ENCODE measurements at places on chromosomes 4 and X.

DNA sequence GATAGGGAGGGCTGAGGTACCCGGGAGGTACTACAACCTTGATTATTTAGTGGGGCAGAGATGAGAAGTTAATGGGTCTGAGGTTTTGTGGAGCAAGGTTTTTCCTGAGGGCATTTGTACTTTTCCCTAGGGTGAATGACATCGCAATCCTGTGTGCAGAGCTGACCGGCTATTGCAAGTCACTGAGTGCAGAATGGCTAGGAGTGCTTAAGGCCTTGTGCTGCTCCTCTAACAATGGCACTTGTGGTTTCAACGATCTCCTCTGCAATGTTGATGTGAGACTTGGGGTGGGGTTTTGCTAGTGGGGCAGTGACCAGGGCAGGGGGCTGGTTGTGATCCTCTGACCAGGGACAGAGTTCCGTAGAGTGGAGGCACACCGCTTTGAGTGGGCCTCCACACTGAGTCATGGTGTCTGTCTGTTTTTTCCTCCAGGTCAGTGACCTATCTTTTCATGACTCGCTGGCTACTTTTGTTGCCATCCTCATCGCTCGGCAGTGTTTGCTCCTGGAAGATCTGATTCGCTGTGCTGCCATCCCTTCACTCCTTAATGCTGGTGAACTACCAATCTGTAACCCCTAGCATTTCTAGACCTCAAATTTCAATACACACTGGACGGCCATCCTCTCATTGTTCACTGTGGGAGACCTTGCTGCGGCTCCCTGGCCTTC, 9.9 kb downstream of the MED12 start:
- no peak for DNase-seq

DNA sequence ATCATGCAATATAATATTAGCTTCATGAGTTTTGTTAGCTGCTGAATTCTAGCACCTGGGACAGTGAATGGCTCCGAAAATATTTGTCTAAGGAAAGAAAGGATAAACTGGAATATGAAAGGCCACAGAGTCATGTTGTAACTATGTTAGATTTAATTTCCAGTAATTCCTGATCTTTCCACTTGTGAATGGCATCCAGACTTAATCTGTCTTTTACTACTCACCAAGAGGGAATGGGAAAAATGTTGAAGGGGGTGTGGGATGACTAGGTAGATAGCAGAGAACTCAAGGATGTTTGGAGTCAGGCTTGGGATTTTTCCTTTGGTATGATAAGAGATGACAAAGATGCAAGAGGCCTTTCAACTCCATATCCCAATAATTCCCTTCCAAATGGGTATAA, 9.4 kb downstream of the ADH6 start:
- DNase-seq = no peak

DNA sequence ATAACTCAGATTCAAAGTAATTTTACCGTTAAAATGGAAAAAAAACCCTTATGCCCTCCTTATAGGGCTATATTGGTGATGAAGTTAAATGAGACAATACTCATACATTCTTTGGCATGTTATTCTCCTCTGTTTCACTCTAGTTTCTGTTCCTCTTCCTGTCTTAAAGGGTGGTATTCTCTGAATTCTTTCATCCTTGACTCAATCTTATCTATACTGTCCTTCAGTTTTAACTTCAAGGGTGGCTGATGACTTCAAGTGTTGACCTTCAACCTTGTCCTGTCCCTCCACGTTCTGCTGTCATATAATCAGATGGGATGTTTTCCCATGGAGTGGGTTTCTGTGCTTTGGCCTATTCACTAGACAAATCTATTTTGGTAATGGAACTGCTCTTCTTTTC, 44.0 kb downstream of the ZNF518B start:
- DNase-seq = no peak

GRCh38 chr4:28702571-28702970, 1841.9 kb downstream of the STIM2 start:
- DNase-seq = no peak

DNA sequence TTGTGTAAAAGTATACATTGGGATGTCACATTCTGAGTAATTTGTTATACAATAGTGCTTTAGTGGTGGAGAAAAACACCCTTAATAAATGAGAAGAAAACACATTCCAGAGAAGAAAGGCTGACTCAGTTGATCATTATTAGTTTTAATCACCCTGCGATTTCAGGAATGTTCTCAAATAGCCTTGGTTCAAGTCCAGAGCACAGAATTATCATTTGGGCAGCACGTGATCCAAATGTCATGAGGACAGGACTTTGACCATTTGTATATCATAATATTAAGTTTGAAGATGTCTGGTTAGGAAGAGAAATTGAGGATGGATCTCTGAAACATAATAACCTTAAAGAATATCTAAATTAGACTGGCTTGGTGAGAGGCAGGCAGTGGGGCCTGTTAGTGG, 1434.3 kb upstream of the TENM3 start:
- no peak for DNase-seq

DNA sequence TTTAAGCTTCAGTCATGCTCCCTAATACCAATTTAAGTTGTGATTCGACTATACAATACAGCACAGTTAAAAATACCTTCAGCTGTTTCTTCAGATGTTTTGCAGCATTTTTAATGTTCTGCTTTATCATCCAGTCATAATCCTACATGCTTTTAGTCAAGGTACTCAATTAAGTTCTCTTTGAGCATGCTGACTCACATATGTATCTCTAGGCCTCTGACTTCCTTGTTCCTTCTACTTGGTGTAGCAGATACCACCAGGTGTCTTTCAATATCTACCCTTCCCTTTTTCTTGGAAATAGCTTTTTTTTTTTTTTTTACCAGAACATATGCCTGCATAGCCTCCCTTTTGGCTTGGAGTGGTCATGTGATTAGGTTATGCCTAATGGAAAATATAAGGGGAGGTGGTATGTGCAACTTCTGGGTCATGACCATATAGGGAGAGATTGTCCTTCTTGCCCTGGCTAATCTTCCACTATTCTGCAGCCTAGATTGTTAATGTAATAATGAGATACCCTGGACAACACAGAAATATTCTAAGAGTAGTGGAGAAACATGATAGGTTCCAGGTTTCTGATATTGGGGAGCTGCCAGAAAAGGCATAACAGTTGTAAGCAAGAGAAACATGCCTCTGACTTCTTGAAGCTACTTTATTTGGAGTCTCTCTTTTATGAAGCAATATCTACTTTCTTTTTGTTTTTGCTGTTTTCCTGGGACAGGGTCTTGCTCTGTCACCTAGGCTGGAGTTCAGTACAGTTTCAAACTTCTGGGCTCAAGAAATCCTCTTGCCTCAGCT, 737.2 kb upstream of the SLIT2 start:
- DNase-seq = no peak

DNA sequence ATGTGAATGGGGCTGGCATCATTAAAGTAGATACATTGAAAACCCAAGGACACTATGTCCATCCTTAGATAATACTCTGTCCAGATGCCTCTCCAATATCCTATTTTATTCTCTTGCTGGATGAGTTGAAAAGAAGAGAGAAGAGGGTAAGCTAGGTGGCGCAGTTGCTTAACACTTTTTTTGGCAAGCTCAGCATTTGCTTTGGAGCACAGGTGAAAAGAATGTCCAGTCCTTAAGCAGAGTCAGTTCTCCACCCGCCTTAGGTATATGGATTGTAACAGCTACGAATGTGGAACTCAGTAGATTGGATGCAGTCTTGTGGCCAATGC, 208.4 kb downstream of the NWD2 start:
- DNase-seq = peak; percentile 41

DNA sequence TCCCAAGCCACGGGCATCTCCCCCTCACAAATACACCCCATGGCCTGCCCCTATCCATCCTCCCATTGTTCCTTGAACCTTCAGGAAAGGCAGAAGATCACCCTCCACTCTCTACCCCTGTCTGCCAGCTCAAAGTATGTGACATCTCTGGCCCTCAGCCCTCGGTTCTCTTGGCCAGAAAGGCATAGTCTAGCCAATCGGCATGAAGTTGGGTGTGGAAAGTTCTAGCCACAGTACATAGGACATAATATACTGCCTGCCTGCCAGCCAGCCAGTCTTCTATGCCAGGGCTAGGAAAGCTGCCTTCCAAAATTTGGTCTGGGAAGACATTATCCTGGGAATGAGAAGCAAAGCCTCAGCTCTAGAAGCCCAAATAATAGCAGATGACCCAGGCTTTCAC, 3.2 kb upstream of the PLP1 start:
- no peak for DNase-seq

GRCh38 chr4:52372747-52373146, 286.4 kb downstream of the USP46 start:
- no peak for DNase-seq

- no peak for DNase-seq
These were observed 366.6 kb upstream of the CLNK start for GRCh38 chr4:11051181-11051580.

- DNase-seq = no peak
These were observed 13.2 kb downstream of the C4orf54 start for GRCh38 chr4:99644453-99644852.

- DNase-seq = no peak
These were observed 15.3 kb downstream of the TENM3 start for GRCh38 chr4:182258441-182259000.

DNA sequence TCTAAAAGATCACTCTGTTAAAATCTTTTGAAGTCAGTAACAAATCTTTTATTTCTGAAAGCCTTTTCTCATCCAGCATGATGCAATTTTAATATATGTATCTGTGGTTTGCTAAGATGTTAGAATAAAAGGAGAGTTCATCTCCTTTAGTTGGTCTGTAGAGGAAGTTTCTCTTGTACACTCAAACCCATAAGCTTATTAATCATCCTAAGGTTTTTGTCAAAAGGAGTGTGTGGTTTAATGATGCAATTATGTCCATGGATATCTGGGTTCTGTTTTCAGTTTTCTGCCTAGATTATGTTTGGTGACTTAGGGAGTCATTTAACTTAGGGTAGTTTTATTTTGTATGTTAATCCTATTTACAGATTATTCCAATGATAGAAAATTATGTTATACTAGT, 52.1 kb upstream of the NDST4 start:
- DNase-seq = no peak

GRCh38 chr4:5566526-5566925, 141.8 kb downstream of the EVC2 start:
- no peak for DNase-seq

GRCh38 chr4:119093042-119093827, 42.4 kb upstream of the MYOZ2 start:
- DNase-seq = no peak

DNA sequence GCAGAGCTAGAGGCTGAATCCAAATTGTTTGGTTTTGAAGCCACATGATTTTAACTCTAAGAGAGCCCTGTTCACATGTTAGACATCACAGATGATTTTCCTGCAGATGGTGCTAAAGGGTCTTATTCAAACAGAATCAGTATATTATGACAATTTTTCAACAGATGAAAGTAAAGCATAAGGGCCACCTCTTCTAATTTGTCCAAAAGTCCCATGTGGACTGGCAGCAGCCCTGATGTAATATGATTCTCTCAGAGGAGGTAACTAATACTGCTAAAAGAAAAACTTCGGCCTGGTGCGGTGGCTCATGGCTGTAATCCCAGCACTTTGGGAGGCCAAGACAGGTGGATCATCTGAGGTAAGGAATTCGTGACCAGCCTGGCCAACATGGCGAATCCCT, 26.0 kb upstream of the SETD7 start:
- DNase-seq = no peak

GRCh38 chr4:31045151-31045550, 325.0 kb downstream of the PCDH7 start:
- DNase-seq = no peak

- DNase-seq = no peak
These were observed 35.0 kb upstream of the RASGEF1B start for GRCh38 chr4:81506731-81507130.

DNA sequence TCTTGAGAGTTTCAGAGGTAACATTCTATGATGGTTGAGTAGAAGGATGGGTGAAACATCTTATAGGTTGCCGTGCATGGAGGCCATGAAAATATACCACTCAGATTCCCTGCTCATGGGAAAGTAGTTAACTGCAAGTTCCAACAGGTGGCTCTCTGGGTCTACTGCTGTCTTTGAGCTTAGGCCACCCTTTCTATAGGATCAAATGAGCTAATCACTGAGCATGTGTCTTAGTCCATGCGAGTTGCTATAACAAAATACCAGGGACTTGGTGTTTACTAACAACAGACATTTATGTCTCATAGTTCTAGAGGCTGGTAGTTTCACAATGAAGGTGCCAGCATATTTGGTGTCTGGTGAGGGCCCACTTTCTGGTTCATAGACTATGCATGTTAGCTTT, 144.8 kb upstream of the UNC5C start:
- DNase-seq = no peak

GRCh38 chr4:80005863-80006262, 67.2 kb downstream of the ANTXR2 start:
- no peak for DNase-seq

- DNase-seq = no peak
These were observed 297.3 kb downstream of the GUCY2F start for GRCh38 chrX:109184506-109185139.

GRCh38 chrX:14173873-14174272, 144.2 kb upstream of the GEMIN8 start:
- DNase-seq = no peak

- DNase-seq = peak; percentile 2
These were observed 377 bp downstream of the TIMM17B start for GRCh38 chrX:48897157-48897624.

DNA sequence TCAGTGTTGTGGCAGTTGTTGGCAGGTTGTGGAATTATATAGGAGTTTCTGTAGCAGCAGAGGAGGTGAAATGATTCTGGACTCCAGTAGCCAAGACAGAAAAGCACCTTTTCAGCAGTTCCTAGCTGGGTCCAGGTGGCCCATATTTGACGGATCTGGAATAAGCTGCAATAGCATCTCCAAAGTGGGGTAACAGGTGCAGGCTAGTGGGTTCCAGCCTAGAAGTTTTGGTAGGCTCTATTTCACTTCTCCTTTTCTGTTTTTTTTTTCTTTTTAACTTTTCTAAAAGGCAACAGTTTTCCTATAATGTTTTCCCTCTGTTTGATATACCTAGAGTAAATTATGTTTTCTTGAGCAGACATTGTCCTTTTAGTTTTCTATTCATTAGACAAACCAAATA, 392.5 kb downstream of the C4orf33 start:
- no peak for DNase-seq

DNA sequence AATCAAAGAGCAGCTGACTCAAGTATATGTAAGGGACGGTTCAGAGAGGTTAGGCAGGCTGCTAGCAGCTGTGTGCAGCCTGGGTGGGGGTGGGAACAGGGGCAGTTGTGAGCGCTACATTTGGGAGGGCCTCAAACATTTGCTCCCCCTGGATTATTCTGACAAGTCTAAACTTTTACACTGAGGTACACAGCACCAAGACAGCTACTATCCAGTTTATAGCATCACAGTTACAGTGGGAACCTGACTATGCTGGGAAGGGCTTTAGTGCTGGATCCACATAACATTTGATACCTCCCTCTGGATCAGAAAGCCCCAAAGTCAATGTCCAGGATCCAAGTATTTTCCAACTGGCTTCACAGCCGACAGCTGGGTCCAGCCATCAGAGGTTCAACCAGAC, 55.8 kb upstream of the GIMD1 start:
- no peak for DNase-seq

GRCh38 chrX:20029728-20030127, 38.9 kb upstream of the BCLAF3 start:
- DNase-seq = no peak
